Activated naive CD8-positive, alpha-beta T cell treated with anti-CD3 and anti-CD28 coated beads, Interleukin-2, amount 10 ng/mL, durations not matched to agents 7 days and 5 days (primary cell): ENCODE measurements at places on chromosomes 4 and X.

GRCh38 chr4:138592796-138593195 lies 350.6 kb upstream of the SLC7A11 start:
- no peak for DNase-seq

- DNase-seq = no peak
Measured at GRCh38 chrX:38986586-38986985, 185.3 kb downstream of the MID1IP1 start.

- no peak for DNase-seq
Measured at GRCh38 chrX:100895365-100896075, 21.4 kb upstream of the NOX1 start.

DNA sequence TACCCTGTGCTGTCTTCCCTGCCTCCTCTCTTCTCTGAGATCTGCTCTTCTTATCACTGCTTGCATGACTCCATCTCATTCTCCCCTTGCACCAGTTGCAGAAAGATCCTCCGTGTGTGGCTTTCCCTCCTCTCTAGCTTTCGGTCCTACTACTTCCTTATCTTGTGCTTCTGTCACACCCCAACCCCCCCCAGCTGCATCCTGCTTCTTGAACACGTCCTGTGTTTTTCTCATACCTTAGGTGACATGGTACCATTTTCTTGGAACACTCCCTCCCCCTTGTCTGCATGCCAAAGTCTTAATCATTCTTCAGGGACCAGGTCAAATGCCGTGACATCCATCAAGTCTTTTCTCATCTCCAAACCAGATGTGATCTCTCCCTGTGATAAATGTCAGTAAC lies 46.4 kb downstream of the FHL1 start:
- no peak for DNase-seq

GRCh38 chrX:109187473-109188168 lies 294.3 kb downstream of the GUCY2F start:
- DNase-seq = no peak

DNA sequence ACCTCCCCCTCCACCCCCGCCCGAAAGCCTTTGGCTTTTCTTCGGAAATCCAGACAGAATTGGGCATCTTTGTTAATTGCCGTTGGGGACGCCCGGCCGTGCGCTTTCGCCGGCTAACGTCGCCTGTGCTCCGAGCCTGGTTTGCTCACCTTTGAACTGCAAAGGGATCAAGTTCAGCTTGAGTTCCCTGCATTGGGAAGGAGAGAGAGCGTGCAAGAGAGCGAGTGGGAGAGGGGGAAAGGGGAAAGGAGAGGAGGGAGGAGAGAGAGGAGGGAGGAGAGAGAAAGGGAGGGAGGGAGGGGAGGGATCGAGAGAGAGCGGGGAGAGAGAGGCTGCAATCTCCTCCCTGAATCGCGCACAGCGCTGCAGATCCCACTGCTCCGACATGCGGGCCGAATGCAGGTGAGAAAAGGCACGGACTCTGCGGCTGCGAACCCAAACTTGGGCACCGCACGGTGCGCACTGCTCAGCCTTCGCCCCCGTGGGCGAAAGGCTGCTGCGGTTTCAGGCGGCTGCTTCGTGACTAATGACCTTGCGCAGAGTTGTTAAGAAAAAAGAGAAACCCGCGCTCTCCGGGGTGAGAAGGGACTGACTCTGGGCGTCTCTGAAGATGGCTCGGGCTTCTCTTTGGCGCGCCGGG lies at the start of gene PCDH7:
Gene PCDH7 (plus strand): TSS at position 349 of the 640 bp plus-strand sequence. CDS start 1,054 bp downstream, outside the sequence.
- DNase-seq = no peak

GRCh38 chr4:71270901-71271300 lies 67.9 kb upstream of the SLC4A4 start:
- peak; percentile 29 for DNase-seq

GRCh38 chr4:173546776-173547175 lies 16.7 kb upstream of the HAND2 start:
- DNase-seq = no peak

DNA sequence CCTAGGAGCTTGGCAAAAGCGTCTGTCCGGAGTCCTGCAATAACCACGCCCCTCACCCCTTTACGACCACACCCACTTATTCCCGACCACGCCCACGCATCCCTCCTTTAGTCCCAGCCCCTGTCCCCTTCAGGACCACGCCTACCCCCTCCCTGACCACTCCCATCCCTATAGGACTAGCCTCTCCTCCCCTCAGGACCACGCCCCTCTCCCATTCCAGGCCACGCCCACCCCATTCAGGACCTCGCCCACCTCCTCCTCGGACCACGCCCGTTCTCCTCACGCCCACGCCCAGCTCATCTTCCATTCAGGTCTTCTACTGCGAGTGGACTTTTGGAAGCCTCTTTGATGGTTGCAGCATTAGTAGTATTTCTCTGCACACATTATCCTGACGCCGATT lies 131.2 kb upstream of the STX18 start:
- no peak for DNase-seq

DNA sequence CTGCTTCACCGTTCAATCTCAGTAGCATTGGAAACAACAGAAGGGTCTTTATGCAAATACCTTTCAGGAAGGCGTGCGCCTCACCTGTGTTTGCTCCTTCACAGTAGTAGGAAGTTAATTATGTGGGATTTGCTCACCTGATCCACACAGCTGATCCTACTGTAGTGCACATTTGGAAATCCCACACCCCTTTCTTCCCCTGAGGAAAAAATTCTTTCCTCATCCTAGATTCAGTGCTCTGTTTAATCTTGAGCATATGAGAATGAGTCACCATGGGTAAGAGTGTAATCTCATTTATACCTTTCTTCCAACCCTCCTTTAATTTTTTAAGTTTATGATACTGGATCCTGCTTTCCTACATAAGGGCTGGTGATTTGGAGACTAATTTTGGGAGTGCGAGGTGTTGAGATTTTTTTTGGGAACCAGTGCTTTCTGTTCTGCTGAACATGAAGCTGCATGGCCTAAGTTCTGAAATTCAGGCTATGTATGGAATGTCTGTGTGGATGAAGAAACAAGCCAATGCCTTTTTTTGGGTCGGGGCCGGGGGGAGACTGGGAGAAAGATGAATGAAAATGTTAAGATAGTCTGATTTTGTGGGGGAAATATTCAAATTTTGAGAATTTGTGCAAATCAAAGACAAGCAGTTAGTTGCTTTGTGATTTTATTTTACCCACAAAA lies 19.0 kb downstream of the GAB1 start:
- DNase-seq = no peak

- DNase-seq = no peak
Measured at GRCh38 chr4:38313175-38313574, 350.8 kb upstream of the KLF3 start.

GRCh38 chr4:142707401-142707800 lies 138.7 kb downstream of the INPP4B start:
- DNase-seq = no peak

- DNase-seq = peak; percentile 38
Measured at GRCh38 chr4:153651587-153651986, 32.5 kb upstream of the TLR2 start.

DNA sequence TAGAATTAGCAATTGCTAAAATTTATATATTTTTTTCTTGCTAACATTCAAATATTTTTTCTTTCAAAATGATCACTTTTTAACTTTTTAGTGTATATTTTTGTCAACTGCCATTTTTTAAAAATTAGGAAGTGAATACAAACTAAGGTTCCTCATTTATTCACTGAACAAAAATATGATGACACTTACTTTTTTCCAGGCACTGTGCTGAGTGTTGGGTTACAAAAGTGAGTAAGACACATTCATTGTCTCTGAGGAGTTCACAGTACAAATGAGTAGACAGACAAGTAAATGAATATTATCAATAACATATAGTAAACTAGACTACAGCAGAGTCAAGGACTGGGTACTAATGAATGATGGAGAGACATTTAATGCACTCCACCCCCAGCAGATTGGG lies 543.5 kb downstream of the PDHA2 start:
- no peak for DNase-seq

DNA sequence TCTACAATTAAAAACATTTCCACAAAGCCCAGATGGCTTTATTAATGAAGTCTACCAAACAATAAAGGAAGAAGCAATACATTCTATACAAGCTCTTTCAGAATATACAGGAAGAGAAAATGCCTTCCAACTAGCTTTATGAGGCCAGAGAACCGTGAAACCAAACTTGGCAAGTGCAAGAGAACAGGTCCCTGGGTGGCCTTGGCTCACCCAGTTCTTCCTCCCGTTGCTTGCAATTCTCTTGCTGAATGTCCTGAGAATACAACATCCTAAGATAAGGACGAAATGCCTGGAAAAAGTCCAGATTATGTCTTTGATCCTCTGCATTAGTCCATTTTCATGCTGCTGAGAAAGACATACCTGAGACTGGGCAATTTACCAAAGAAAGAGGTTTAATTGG lies 204.9 kb downstream of the MAD2L1 start:
- DNase-seq = no peak

DNA sequence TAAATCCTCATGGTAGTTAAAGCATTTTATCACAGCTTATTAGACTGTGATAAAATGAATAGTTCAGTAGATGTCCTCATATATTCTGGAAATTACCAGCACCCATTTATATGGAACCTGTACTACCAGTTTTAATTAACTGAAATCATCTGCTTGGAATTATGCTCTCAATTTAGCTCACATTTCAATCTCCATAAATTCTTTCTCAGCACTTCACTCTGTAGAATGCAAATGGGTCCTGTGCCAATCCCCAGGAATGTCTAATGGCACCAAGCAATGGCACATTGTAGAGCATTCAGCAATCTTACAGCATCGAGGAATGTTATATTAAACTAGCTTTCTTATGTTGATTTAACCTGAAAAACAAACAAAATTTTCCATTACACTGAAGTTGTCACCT lies 355.1 kb downstream of the PDHA2 start:
- no peak for DNase-seq

DNA sequence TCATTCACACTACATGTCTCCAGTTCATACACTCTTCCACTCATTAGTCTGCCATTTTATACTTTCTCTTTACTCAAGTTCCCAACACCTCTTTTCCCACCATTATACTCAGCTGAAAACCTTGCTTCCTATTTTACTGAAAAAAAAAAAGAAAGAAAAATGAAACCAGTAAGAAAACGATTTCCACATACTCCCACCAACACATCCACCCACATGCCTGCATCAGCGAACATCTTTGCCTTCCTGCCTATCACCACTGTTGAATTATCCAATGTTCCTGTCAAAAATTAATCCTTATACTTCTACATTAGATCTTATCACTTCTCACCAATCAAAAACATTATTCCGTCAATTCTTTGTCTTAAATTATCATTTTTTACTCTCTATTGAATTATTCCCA lies 188.1 kb upstream of the FAM241A start:
- no peak for DNase-seq

DNA sequence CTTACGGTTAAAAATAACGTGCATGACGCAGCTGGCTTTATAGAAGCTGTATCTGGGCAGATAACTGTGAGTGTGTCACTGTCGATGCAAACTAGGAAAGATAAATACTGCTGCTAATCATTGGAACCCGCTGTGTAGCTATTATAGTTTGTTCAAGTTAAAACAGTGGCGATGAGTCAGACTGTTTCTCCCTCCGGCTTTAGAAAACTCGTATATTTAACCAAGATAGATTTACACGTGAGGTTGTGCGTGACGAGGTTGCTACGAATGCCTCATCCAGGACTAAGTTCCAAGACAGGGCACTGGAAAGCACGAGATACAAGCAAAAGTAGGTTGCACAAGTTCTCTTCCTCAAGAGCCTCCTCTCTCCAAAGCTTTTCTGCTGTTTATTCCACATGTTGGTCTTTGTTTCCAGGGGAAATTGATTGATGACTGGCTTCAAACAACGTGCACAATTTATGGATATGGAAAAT lies 270.7 kb downstream of the FBXW7 start:
- DNase-seq = no peak

DNA sequence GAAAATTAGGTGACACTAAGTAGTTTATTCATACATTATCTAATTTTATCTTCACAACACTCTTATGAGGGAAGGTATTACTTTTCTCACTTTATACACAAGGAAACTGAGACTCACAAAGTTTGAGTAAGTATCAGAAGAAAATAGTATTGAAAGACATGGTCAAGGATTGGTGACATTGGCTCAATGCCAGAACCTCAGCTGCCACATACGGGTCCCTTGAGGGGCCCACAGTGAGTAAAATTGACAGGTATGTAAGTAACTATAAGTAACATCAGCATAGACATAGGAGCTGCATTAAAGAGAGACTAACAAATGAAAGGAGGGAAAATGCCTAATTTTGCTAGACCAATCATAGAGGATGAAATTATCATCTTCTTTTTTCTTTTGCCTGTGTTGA lies 134.1 kb downstream of the COX18 start:
- DNase-seq = no peak

DNA sequence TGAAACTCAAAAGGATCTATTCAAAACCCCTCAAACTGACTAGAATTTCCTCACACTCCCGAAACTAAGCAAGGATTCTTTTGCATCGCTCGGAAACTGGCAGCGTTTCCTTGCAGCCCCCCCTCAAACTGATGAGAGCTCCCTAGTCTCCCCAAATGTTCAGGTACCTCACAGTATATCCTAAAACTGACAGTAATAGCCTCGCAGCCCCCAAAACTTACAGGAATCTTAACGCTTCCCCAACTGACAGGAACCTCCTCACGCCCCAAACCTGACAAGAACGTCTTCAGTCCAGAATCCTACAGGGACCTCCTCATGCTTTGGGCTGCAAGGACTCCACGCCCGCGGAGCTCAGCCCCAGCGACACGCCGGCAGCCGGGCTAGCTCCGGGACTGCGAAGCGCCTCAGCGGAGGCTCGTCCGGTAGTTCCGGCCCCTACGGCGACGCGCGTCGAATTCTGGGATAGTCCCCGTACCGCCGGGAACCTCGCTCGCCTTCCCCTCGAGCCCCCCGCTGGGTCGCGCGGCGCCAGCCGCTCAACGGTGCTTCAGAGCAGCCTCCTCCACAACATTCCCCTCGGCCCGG lies 640 bp downstream of the PHF8 start:
- DNase-seq = peak; percentile 66

- no peak for DNase-seq
Measured at GRCh38 chr4:89277412-89277811, 30.2 kb downstream of the GPRIN3 start.

- no peak for DNase-seq
Measured at GRCh38 chr4:125432078-125432477, 117.3 kb downstream of the FAT4 start.

GRCh38 chr4:99473131-99473530 lies 37.7 kb upstream of the C4orf17 start:
- no peak for DNase-seq

DNA sequence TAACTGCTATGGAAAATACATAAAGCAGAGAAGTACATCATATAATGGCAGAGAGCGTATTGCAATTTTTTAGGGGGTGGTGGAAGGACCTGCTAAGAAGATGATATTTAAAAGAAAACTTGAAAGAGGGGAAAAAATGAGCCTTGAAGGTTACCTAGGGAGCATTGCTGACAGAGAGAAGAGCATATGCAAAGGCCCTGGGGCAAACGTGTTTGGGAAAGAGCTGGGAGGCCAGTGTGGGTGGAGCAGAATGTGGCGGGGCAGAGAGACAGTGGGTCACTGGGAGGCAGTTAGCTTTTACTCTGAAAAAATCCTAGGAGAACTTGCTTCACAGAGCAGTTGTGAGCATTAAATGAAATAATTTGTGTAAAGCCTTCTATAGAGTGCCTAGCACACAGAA lies 157.0 kb downstream of the SHROOM3 start:
- no peak for DNase-seq

GRCh38 chrX:147958291-147958690 lies 22.8 kb upstream of the FMR1NB start:
- DNase-seq = no peak
